Testis (tissue), 5 donors: ENCODE measurements at places on chromosomes 1 and 21. TPM values are rescaled to one million over a fixed set of nuclear protein-coding genes. Genes with fewer than 3 reads are reported as not detected.

The OR2T2 gene
- not detected for polyA plus RNA-seq

The ARHGAP30 gene
- polyA plus RNA-seq, result 5.4 TPM

The FMO2 gene
- 2.5 TPM for polyA plus RNA-seq

The MYOM3 gene
- 22.4 TPM for polyA plus RNA-seq

The RNF220 gene
- polyA plus RNA-seq, result 99.3 TPM

The FCRL2 gene
- 0.36 TPM for polyA plus RNA-seq

The HES5 gene
- polyA plus RNA-seq, result 1.1 TPM

The RASSF5 gene
- polyA plus RNA-seq, result 5.9 TPM

The PTGS2 gene
- polyA plus RNA-seq, result 0.75 TPM

The HSD3B2 gene
- 3.1 TPM for polyA plus RNA-seq

The DR1 gene
- 133 TPM for polyA plus RNA-seq

The TP73 gene
- polyA plus RNA-seq, result 2.2 TPM

The TENT5C gene
- polyA plus RNA-seq, result 72.4 TPM

The NPL gene
- polyA plus RNA-seq, result 22.5 TPM

The VASH2 gene
- 18.0 TPM for polyA plus RNA-seq

The CD5L gene
- 0.22 TPM for polyA plus RNA-seq

The TMPRSS15 gene
- polyA plus RNA-seq, result 0.40 TPM

The ACTL8 gene
- polyA plus RNA-seq, result 12.8 TPM

The MYBPH gene
- polyA plus RNA-seq, result 2.9 TPM

The FCRLB gene
- 0.53 TPM for polyA plus RNA-seq

- DNase-seq, result no peak
Observed at GRCh38 chr1:98677288-98677687, 15.8 kb downstream of the SNX7 start.

DNA sequence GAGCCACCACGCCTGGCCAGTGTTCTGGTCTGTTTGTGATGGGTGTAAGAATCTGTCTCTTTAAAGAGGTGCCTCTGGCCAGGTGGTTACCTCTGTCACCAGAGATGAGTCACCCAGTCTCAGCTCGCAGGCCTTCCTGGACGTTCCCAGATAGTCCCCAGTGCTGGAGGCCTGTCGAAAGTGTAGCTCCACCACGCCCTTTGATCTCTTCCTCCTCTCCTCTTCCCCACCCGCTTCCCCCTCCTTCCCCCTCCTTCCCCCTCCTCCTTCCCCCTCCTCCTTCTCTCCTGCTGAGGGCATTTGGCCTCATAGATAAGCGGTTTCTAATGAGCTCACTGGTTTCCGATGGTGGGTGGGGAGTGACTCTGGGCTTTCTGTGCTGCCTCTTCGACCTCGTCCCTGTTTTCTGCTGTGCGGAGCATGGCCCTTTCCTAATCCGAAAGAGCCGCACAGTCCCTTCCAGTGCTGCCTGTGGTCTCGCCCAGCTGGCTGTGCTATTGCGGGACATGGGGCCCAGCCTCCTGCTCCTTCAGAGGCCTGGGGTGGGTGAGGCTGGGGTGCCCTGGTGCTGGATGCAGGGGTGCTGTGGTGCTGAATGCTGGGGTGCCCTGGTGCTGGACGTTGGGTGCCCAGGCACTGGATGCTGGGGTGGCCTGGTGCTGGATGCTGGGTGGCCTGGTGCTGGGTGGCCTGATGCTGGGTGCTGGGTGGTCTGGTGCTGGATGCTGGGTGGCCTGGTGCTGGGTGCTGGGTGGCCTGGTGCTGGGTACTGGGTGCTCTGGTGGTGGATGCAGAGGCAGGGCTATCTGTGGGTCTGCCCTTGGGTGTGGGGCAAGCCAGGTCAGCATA lies 19.2 kb downstream of the AGPAT3 start:
- no peak for DNase-seq

- no peak for DNase-seq
Observed at GRCh38 chr1:50595874-50596273, 172.6 kb upstream of the DMRTA2 start.

- DNase-seq, result no peak
Observed at GRCh38 chr1:39573736-39574624, 2.6 kb downstream of the PABPC4 start.

- DNase-seq, result no peak
Observed at GRCh38 chr1:204530932-204531331, 14.7 kb downstream of the MDM4 start.

- no peak for DNase-seq
Observed at GRCh38 chr1:53449021-53449420, 10.2 kb upstream of the DMRTB1 start.

DNA sequence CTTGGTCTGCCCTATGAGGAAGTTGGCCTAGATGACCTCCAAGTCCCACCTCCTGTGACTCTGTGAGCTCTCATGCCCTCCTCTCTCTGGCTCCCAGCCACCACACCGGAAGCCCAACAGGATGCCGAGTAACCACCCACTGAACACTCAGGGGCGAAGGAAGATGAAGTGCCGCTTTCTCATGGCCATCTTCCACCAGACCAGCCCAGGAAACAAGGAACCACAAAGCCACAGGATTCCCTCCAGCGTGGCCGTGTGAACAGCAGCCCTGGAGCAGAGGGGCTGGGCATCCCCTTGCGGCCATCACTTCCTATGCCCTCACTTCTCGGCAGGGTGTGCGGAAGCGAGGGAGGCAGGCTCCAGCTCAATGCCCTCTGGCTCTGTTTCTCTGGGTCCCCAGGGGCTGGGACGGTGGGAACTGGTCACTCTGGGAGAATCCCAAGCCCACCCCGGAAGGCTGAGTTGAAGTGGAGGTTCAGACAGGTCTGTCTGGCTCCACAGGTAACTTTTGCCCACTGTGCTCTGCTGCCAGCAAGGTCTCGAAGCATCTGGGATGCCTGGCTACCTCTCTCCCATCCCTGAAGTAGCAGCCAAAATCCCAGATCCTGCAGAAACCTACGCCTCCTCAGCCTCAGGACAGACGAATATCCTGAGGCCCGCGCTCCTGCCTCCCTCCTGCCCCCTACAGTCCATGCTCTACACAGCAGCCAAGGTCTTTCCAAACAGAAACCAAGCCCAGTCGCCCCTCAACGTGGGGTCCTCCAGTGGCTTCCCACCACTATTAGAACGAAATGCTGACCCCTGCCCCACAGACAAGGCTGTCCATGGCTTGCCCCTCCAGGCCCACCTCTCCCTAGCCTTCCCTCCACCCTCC lies 44.2 kb upstream of the ECE1 start:
- peak; percentile 76 for DNase-seq

- no peak for DNase-seq
Observed at GRCh38 chr1:106292130-106292529, 764.3 kb upstream of the PRMT6 start.

GRCh38 chr1:231125972-231126580 lies 35.8 kb upstream of the TRIM67 start:
- no peak for DNase-seq

DNA sequence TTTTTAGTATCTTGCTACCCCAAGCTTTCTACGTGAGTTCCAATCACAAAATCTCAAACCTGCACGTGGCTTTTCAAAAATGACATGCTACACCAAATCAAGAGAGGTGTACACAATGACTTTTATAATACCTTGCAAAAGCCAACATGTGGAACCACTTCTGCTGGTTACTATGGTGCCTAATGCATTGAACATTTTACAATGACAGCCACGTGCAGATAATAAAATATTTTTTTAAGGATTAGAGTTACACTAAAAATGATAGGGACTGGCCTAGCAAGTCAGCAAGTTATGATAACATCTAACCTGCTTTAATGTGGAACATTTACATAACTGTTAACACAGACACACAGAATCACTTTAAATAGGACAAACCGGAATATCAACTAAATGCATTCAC lies 30.2 kb downstream of the EYA3 start:
- no peak for DNase-seq

GRCh38 chr1:158071138-158071537 lies 77.7 kb downstream of the KIRREL1 start:
- DNase-seq, result peak; percentile 18

- no peak for DNase-seq
Observed at GRCh38 chr1:10877894-10878293, 81.4 kb upstream of the CASZ1 start.

- no peak for DNase-seq
Observed at GRCh38 chr1:101241485-101242225, 4.8 kb downstream of the S1PR1 start.

GRCh38 chr1:183891158-183891856 lies 86.4 kb downstream of the RGL1 start:
- no peak for DNase-seq

- no peak for DNase-seq
Observed at GRCh38 chr1:55632906-55633305, 417.7 kb upstream of the USP24 start.

GRCh38 chr1:214107322-214108096 lies 119.7 kb downstream of the PROX1 start:
- DNase-seq, result peak; percentile 52

DNA sequence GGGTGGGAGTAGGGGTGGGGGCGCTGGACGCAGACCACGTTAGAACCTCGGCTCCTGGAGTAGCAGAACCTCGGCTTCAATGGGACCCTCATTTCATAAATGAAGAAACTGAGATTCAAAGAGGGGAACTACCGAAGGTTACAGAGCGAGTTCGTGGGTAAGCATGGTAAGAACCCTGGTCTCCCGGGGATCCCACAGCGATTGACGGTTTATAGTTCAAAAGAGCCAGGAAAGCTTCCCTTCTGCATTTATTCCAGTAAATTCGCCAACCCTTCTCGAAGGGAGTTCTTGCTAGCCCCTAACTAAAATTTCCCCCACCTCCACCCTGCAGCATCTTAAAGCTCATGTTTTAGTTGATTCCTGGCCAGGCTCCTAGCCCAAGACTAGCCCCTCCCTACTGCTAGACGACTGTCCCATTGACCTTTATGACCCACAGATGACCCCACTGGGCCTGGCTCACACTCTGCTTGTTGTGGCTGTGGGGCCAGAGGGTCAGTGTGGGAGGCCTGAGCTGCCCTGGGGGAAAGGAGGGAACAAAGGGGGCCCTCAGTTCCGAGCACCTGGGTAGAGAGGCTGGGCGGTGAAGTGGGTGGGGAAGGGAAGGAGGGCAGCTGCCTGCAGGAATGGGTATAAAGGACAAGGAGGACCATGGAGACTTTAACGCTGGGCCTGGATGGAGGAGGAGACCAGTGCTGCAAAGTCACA lies 558 bp upstream of the KIF21B start:
- DNase-seq, result no peak

GRCh38 chr1:156258859-156259258 lies 11.0 kb upstream of the PAQR6 start:
- DNase-seq, result no peak

- DNase-seq, result peak; percentile 25
Observed at GRCh38 chr1:12276225-12276624, 46.4 kb downstream of the VPS13D start.

- no peak for DNase-seq
Observed at GRCh38 chr1:188769181-188769580, 1708.5 kb downstream of the BRINP3 start.

DNA sequence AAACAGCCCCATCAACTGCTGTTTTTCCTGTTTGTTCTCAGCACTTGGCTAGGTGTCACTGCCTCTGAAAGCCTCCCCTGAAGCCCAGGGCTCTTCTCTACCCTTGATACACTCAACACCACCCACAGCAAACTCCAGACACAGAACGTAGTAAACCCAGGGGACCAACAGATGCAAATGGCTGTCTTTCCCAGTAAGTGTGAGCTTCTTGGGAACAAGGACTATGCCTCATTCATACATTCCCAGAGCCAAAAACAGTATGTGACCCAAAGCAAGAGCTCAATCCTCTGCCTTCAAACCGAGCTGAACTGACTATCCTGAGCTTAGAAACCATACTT lies 4.4 kb downstream of the LBR start:
- no peak for DNase-seq

GRCh38 chr1:90723590-90724108 lies 6.5 kb upstream of the BARHL2 start:
- DNase-seq, result peak; percentile 61

GRCh38 chr1:204591473-204592090 lies 75.4 kb downstream of the MDM4 start:
- DNase-seq, result no peak
